DMS79 treated with DMSO at 0.1 percent for 48 hours (cell line): ENCODE measurements at places on chromosomes 7 and 10.

GRCh38 chr7:50317221-50317678, 12.7 kb downstream of the IKZF1 start:
- DNase-seq: no peak

GRCh38 chr10:68419376-68419775, 12.3 kb upstream of the RUFY2 start:
- no peak for DNase-seq

GRCh38 chr7:98913612-98914011, 35.3 kb downstream of the TRRAP start:
- DNase-seq: no peak

GRCh38 chr7:100433276-100433591, 3.1 kb downstream of the PPP1R35 start:
- DNase-seq: no peak

DNA sequence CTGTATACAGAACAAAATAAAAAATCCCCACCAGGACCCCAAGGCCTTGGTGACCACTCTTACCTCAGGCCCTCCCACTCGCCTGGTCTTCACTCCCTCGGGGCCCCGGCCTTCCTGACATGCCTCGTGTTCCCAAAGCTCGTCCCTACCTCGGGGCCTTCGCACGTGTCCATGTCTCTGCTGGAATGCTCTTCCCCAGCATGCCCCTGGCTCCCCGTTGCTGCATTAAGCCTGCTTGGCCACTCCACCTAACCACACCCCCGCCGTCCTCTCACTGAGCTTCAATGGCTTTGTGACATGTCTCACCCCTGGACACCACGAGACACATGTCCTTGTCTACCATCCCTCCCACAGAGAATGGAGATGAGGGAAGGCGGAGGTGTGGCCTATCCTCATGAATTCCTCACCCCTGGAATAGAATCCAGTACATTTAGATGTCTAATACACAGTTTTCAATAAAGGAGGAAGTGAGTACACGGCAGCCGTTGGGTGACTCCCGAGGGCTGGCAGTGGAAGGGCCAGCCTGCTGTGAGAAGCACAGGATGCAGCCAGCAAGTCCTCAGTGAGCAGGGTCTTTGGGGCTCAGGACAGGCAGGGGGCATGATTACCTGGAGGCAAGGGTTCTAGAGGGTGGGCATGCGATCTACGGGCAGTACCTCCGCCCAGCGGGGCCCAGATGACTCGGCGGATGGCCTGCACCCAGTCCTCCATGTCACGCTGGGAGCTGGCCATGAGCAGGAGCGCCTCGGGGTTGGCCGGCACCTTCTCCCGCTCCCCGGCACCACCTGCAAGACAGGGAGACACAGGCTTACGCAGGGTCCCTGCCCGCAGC, 125.7 kb downstream of the ARHGAP22 start:
- DNase-seq: no peak

DNA sequence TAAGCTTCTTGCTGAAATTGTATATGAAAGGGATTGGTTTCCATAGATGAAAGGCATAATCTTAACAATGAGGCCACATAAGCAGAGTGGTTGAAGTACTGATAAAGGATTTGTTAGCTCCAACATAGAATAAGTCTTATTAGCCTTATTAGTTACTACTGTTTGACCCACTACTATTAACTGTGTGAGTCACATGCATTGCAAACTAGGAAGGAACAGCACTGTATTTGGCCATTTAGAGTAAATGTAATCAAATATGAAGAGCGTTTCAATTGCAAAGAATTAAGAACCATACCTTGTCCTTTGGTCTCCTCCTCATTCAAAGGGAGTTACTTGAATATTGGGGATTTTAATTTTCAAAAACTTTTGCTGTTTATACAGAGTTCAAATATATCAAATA, 428.9 kb downstream of the MDFIC start:
- no peak for DNase-seq
